ENCODE measurements at places on chromosomes 6 and 20.

- DNase-seq, result no peak
These were observed 1.4 kb downstream of the STK38 start for GRCh38 chr6:36545767-36546307.

GRCh38 chr6:33241968-33242367 is 29.7 kb downstream of the VPS52 start:
- DNase-seq, result no peak

- DNase-seq, result no peak
These were observed 19.4 kb upstream of the CTAGE9 start for GRCh38 chr6:131730264-131730663.

DNA sequence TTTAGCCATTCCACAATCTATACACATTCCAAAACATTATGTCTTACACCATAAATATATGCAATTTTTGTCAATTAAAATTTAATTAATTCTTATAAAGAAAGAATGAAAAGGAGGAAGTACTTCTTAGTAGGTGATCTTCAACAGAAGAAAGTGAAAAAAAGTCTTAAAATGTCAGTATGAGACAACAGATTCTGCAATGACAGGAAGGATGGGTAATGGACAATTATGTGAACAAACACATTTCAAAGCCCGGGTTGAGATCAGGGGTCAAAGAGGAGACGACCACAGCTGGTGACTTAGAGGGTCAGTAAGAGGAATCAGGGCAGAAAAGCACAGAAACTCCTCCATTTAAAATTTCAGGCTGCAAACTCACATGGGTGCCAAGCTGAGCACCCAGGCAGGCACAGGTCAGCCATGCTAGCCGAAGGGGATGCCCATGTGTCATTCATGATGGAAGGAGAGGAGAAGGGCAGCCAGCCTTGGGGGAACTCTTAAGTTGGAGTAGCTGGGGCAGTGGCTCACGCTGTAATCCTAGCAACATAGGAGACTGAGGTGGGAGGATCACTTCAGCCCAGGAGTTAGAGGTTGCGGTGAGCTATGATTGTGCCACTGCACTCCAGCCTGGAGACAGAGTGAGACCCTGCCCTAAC is 11.0 kb downstream of the VSX1 start:
- DNase-seq, result no peak

GRCh38 chr6:119686240-119686639 is 336.7 kb upstream of the MAN1A1 start:
- no peak for DNase-seq
